CD8-positive, alpha-beta T cell (primary cell): ENCODE measurements at places on chromosomes 5 and 9. TPM values are rescaled to one million over a fixed set of nuclear protein-coding genes. Genes with fewer than 3 reads are reported as not detected.

Gene PCA3
- total RNA-seq, result not detected

Gene CNTNAP3B
- total RNA-seq, result not detected

Gene FBN2
- total RNA-seq, result not detected

Gene SLC25A25
- total RNA-seq, result 12.1 TPM

Gene CARD6
- 0.39 TPM for total RNA-seq

Gene DPM2
- total RNA-seq, result 42.7 TPM

Gene RLN2
- total RNA-seq, result 0.50 TPM

Gene SLC6A7
- total RNA-seq, result not detected

Gene CKMT2
- total RNA-seq, result not detected

Gene FOXD4L5
- not detected for total RNA-seq

Gene EHMT1
- 86.2 TPM for total RNA-seq

Gene PCDHGC4
- not detected for total RNA-seq

Gene ANKRD31
- 0.84 TPM for total RNA-seq

Gene RMRP
- 26,359 TPM for total RNA-seq

Gene ABO
- total RNA-seq, result not detected

Gene BSPRY
- not detected for total RNA-seq

Gene PAEP
- not detected for total RNA-seq

Gene GADD45G
- total RNA-seq, result 11.2 TPM

Gene AQP3
- 48.0 TPM for total RNA-seq

Gene PKD2L2
- total RNA-seq, result not detected

Gene SELENOP
- total RNA-seq, result not detected

Gene TRIM7
- 0.72 TPM for total RNA-seq

Gene CDC20B
- total RNA-seq, result not detected

Gene KCNN2
- not detected for total RNA-seq

Gene SVEP1
- not detected for total RNA-seq

Gene LCP2
- 140 TPM for total RNA-seq

Gene SLC6A3
- not detected for total RNA-seq

Gene CYLC2
- total RNA-seq, result not detected

Gene CAMK2A
- not detected for total RNA-seq

Gene FAM151B
- not detected for total RNA-seq

Gene WDR41
- 5.3 TPM for total RNA-seq

Gene NAIF1
- 15.0 TPM for total RNA-seq
